Amniotic epithelial cell (primary cell): ENCODE measurements at places on chromosomes 1 and 21.
A peak's percentile ranks its signal among the peaks of the same experiment; 100 is the strongest.

DNA sequence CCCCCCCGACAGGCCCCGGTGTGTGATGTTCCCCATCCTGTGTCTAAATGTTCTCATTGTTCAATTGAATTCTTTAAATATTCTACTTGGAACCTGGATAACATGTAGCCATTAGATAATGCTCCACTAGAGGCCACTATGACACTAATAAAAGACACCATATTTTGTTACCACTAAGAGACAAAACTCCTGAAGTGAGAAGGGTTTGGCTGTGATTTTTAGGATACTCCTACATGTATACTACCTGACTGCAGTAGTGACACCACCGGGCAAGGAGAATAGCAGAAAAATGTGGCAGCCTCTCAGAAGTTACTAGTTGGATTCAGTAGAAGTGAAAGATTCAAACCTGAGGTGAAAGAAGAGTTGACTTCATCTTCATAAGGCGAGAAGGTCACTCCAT is 36.0 kb downstream of the F5 start:
- DNase-seq = peak; percentile 38

DNA sequence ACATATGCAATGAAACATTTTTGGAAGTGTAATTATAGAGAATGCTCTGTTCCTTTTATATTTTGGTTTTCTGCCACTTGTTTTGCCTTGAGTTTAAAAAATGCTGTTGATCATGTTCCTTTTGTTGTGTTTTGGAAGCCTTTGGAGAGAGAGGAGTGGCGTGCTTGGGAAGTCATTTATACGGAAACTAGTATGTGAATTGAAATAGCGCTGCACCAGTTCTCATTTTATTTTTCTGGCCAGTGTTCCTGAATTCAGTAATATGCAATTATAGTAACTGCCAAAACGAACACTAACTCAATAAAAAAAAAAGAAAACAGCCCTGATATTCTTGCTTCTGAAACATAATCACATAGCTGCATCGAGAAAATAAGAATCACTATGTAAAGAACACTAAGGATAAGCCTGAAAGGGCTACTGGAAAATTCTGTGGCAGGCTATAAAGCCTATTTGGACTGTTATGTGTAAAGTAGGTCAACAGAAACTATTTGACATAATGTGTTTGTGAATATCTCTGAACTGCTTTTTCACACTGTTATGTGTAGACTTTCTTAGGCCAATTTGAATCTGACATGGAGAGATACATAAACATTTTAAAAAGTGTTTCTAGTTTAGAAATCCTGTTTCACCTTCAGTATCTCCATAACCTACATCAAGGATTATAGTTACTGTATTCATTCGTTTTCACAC is 742.0 kb downstream of the KCNT2 start:
- DNase-seq = no peak

DNA sequence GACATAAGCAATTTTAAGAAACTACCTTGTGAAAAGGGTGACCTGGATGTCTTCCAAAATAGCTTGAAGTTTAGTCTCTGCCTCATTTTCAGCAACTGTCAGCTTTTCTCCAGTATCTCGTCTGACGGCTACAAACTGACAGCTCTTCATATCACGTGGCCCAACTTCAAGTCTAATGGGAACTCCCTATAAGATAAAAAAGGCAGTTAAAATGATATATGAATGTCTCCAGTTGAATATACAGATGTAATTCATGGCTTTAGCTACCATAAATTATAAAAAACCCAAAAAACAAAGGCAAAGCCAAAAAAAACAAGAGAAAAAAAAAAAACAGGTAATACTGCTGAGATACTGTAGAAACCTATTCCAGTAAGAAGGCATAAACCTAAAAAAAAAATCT is 44.9 kb upstream of the SLC30A10 start:
- no peak for DNase-seq

- no peak for DNase-seq
Measured at GRCh38 chr1:68963353-68963752, 466.5 kb upstream of the DEPDC1 start.

DNA sequence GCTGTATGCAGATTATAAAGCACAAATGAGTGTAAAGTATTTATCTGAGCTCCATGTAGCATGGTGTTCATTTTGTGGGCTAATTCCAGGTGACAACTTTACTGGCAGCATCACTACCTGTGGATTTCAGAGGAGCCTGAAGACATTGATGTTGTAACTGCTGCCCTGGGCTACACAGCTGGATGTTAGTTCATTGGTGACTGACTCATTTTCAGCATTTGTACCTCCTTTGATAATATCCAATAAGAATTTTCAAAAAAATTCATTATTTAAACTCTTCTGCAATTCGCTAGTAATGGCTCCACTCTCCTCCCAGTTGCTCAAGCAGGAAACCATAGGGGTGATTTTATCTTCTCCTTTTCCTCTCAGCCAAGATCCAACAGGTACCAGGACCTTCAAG is 37.3 kb upstream of the HSD3B1 start:
- DNase-seq = no peak

- no peak for DNase-seq
Measured at GRCh38 chr1:38546636-38547035, 312.9 kb downstream of the RRAGC start.

GRCh38 chr1:206080026-206080820 is 27.2 kb downstream of the RHEX start:
- DNase-seq = no peak

DNA sequence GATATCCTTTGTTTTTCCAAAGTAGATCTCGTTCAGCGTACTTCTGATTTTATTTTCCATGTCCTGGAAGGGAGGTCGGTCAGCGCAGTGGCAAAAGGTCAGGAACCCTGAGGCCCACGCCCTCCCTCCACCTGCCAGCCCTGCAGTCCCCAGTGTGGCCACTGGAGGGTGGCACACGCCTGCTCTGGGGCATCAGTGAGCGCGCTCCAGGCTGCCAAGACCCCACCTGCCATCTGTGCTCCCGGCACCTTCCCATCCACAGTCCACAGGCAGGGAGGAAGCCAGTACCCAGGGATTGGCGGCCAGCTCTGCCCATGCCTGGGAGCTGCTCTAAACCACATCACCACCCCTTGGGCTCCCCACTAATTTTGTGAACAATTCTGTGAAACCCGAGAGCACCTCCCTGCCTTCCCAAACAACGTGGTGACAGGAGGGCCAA is 32.3 kb downstream of the SLC66A1 start:
- DNase-seq = peak; percentile 31

DNA sequence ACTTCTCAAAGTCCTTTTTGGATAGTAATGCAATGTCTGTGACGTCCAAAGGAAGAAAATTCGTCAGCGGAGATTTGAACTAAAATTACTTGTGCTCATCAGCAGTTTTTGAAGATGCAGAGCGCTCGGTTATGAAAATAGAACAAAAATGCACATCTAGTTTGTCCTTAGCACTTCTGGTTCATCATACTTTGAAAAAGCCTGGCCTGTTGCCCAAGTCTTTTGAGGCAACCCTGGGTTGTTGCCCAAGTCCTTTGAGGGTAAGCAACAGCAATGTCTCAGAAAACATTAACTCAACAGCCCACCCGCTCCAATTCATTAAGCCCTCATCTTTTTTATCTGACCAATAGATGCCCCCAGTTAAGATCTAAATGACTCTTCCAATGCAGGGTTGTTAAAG is 91.9 kb downstream of the HUNK start:
- DNase-seq = no peak

DNA sequence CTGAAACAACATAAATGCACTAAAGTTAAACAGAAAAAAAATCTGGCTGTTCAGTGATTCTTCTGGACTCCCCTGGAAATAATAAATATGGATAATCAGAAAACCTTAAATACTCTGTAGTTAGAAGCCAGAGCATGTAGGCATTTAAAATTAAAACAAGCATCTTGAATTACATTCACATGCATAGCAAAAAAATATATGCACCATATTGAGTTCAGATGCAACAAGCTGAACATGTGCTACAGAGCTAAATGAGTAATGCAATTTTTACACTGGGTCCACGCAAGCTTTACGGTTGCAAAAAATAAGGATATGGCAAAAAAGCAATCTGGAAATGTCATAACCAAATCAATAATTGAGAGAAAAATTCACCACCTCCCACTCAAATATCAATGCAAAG is 11.5 kb upstream of the KCNT2 start:
- DNase-seq = no peak

DNA sequence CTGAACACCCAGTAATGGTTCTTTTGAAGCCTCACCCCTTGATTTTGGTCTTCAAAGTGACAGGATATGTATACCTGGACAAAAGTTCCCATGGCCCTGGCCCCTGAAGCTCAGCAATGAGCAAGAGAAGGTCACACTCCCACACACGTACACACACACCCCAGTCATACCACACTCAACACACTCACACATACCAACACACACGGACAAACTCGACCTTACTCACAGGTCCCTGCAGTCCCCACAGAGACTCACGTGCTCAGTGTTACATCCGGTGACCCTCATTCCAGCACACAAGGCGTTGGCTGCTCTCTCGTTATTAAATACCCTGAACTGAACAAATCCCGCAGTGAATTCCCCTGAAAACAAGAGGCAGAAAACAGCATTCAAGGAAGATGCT is 5.9 kb downstream of the ITLN1 start:
- DNase-seq = peak; percentile 26

- DNase-seq = peak; percentile 79
Measured at GRCh38 chr21:37862536-37862935, 53.7 kb downstream of the KCNJ6 start.

GRCh38 chr1:224054012-224054411 is 59.9 kb upstream of the FBXO28 start:
- DNase-seq = peak; percentile 68

DNA sequence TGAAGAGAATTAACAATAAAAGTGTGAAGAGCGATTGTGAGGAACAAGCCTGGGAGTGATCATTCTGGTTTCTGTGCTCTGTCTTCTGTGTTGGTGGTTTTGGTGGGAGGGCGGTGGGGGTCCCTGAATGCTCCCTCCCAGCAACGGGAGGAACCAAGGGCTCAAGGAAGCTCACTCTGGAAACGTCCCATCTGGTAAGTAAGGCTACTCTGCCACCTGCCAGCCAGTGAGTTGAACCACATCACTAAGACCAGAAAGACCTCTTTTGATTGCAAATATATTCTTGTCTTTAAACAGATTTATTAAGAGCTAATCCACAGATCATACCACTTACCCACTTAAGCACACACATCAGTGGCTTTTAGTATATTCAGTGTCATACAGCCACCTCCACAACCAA is 125.0 kb downstream of the PRDM2 start:
- DNase-seq = no peak
